ENCODE measurements at places on chromosomes 1 and 21.

- DNase-seq, result no peak
These were observed 713.7 kb downstream of the MATN1 start for GRCh38 chr1:30009720-30010119.

DNA sequence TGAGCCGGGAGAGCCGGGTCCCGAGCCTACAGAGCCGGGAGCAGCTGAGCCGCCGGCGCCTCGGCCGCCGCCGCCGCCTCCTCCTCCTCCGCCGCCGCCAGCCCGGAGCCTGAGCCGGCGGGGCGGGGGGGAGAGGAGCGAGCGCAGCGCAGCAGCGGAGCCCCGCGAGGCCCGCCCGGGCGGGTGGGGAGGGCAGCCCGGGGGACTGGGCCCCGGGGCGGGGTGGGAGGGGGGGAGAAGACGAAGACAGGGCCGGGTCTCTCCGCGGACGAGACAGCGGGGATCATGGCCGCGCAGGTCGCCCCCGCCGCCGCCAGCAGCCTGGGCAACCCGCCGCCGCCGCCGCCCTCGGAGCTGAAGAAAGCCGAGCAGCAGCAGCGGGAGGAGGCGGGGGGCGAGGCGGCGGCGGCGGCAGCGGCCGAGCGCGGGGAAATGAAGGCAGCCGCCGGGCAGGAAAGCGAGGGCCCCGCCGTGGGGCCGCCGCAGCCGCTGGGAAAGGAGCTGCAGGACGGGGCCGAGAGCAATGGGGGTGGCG lies 371 bp downstream of the ARID1A start:
- peak; percentile 75 for DNase-seq

GRCh38 chr1:168881656-168882260 lies 152.8 kb upstream of the DPT start:
- no peak for DNase-seq

DNA sequence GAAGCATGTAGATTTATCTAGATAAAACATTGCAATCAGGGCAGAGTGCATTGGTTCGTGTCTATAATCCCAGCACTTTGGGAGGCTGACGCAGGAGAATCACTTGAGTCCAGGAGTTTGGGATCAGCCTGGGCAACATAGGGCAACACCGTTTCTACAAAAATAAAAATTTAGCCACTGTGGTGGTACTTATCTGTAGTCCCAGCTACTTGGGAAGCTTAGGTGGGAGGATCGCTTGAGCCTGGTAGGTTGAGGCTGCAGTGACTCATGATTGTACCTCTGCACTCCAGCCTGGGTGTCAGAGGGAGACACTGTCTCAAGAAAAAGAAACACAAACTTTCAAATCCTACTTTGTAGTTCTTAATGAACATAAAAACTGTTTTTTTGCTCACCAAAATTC lies 64.2 kb upstream of the RCC1 start:
- DNase-seq, result no peak

- no peak for DNase-seq
These were observed 40.3 kb downstream of the IER5 start for GRCh38 chr1:181128592-181129497.

DNA sequence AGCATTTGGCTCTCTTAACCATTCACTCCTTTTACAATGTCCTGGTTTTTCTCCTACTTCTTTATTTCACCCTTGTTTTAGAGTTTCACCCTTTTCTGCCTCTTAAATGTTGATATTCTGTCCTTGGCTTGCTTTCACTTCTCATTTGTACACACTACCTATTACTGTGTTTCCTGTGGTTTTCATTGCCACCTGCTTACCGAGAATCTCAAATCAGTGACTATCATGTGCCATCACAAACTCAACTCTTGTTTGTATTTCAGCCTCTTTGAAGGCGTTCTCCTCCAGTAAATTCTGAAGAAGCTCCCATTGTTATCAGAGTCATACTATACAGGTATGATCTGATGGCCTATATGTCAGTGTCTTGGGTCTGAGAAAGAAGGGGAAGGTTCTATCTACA lies 65.7 kb downstream of the NPHS2 start:
- no peak for DNase-seq

- no peak for DNase-seq
These were observed 668.0 kb downstream of the MRPL39 start for GRCh38 chr21:24939291-24939690.

DNA sequence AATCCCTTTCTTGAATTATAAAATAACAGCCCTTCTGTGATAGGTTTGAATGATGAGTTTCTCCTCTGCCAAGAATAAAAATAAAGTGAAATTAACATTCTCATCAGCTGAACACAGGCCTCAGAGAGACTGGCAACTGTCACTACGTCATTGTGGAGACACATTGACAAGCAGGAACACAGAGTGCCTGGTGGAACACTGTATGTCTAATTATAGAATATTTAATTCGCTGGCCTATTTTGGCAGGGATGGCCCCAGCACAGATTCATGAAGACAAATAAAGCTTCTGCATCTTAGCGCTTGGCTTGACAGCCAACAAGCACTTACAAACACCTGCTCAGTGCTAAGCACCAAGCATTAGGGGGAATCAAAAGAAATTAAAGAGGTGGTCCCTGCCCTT lies 52.0 kb upstream of the SMYD2 start:
- no peak for DNase-seq

- peak; percentile 9 for DNase-seq
These were observed 27.3 kb downstream of the ZBTB8OS start for GRCh38 chr1:32622806-32623681.

GRCh38 chr1:204578867-204579664 lies 62.9 kb downstream of the MDM4 start:
- peak; percentile 29 for DNase-seq

DNA sequence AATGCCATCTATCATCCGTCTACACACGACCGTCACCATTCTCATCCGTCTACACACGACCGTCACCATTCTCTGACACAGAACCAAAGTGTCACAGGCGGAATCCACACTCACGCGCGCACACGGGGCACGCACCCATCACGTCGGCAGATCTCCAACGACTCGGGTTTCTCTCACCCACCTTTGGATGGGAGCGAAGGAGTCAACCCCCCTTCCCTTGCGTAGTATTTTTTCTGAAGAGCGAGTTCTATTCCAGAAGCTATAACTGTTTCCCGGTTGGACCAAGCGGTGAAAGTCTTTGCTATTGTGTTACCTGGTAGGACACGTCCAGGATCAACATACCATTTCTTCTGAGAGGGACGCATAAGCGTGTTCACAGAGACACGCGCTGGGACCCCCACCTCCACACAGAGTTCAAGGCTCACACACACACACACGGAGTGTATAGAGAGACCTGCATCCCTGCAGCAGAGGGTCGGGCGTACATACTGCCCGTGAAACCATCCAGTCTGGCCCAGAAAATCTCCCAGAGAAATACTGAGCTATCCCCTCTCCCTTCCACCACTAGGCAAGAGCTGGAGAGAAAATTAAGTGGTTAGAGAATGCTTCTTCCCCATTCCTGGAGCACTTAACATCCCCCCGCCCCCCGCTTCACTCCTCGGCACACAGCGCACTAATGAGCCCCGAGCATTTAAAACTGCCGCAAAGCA lies 741 bp downstream of the DUSP10 start:
- peak; percentile 70 for DNase-seq

- DNase-seq, result peak; percentile 33
These were observed 192.4 kb downstream of the HMCN1 start for GRCh38 chr1:185926588-185926987.

- no peak for DNase-seq
These were observed 27.5 kb upstream of the NCAM2 start for GRCh38 chr21:20970691-20971090.

- peak; percentile 72 for DNase-seq
These were observed 35.8 kb upstream of the CCN1 start for GRCh38 chr1:85544689-85545215.

GRCh38 chr1:243742819-243743218 lies 107.2 kb downstream of the AKT3 start:
- peak; percentile 58 for DNase-seq

- no peak for DNase-seq
These were observed 179.6 kb downstream of the RUNX1 start for GRCh38 chr21:34869545-34869944.

- peak; percentile 78 for DNase-seq
These were observed 80.0 kb downstream of the HUNK start for GRCh38 chr21:31952828-31953227.

DNA sequence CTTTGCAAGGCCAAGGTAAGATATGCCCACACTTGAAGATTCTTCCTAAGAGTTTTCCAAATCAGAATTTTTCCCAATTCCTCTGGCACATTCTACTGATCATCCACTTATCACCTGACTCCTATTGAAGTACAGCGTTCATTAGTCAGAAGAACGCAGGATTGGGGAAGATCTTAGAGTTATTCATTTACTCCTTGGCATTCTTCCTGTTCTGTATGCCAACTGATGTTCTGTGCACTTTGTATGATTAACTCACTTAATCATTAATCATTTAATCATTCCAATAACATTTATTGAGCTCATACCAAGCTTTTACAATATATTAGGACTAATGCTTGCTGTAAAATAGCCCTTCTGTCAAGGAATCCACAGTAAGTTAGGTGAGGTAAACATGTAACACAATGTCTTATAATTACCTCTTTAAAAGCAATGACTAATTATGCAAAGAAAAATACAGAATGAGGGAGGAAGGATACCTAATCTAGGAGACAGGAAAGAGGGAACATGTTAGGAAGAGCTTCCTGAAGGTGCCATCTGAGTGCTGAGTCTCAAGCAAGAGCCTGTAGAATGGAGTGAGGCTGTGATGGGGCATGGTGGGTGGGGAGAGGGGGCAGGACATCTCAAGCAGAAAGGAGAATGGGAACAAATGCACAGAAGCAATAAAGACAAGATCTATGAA lies 71.1 kb upstream of the DPT start:
- no peak for DNase-seq

- DNase-seq, result no peak
These were observed 12.8 kb downstream of the SNAP47 start for GRCh38 chr1:227747948-227748495.

- DNase-seq, result no peak
These were observed 412 bp downstream of the ABCA4 start for GRCh38 chr1:94120570-94120901.

- DNase-seq, result no peak
These were observed 971.0 kb downstream of the AMY1C start for GRCh38 chr1:104720741-104721140.

GRCh38 chr1:12447849-12448312 lies 170.1 kb downstream of the DHRS3 start:
- DNase-seq, result peak; percentile 58

- DNase-seq, result no peak
These were observed 36.1 kb downstream of the DDX20 start for GRCh38 chr1:111791776-111792175.

GRCh38 chr1:200524092-200524491 lies 96.5 kb downstream of the KIF14 start:
- no peak for DNase-seq

- no peak for DNase-seq
These were observed 31.6 kb downstream of the TEX35 start for GRCh38 chr1:178544531-178544930.

DNA sequence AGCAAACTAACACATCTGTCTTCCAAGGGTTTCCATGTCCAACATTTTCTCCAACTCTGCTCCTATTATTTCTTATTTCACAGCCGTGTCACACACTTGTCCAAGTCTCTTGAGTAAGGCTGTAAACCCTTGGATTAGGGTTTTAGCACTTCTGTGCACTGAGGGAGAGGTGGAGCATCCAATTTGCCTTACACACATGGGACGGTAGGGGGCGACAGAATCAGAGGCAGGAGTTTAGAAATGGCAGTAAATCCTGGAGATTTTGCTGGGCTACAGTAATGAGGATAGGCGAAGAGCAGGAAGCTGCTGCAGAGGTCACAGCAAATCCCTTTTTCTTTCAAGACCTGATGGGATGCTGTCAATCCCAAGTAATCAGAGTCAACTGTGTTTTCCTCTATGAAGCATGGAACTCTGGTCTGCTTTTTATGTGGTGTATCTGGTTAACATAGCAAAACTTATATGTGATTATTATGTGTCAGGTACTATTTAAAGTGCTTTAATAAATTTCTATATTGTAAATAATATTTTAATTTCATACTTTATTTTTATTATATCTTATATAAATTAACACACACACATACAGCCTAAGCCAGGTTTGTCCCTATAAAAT lies 15.4 kb upstream of the LCE5A start:
- no peak for DNase-seq

- DNase-seq, result no peak
These were observed 33.9 kb downstream of the LRRC40 start for GRCh38 chr1:70171512-70171911.

DNA sequence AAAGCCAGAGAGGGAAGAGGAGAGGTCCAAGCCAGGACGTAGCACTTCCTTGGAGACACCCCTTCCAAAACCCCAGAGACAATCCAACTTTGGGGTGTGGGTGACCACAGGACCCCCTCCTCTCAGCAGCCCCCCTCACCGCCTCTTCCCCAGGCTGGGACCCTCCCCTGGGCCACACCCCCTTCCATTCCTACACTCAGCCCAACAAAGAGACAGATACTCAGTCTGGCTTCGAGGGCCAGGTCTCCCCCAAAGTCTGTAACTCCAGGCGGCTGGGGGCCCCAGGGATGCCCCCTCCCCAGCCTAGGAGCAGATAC lies 1.4 kb downstream of the MEX3A start:
- no peak for DNase-seq

DNA sequence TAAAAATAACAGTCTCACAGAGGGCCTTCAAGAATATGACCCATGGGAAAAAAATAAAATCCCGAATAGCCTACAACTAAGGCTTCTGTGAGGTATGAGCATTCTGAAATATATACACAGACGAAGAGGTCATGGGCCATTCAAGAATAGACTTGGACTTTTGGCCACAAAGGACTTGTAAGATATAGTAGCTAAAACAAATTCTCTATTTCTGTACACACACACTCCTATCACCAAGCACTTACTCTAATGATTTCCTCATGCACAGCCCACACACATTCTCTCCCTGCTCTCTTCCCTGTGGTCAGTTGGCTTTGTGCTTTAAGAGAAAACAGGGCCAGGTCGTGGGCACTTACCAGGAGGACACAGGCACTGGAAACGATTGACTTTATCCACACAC lies 69.7 kb upstream of the ADAM30 start:
- DNase-seq, result peak; percentile 61

DNA sequence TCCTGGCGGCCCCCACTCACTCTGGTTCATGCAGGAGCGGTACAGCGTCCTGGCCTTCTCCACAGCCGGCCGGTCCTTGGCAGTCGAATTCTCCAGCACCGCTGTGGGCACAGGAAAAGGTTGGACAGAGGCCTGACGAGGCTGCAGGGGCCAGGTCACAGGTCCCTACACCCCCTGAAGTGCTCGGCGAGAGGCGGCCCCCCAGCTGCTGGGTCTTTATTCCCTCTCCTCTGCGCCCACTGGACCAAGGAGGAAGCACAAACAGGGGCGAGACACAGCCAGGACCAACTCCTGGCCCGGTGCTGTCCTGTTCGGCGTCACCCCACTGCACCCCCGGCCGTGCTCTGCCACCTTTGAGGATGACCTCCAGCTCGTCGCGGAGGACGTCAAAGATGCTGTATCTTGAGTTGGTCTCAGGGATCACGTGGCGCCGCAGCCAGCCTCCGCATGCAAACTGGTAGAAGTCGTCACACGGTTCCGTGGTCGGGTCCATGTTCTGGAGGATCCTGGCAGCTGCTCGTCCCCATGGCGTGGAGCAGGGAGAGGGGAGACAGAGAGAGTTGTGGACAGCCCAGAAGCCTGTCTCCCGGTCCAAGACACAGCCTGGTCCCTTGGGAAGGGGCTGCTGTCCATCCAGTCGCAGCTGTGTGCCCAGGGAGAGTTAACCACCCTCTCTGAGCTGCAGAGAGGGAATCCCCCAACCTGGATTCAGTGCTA lies 22.9 kb downstream of the PRXL2B start:
- no peak for DNase-seq
